ENCODE measurements at places on chromosomes 3 and 15.

DNA sequence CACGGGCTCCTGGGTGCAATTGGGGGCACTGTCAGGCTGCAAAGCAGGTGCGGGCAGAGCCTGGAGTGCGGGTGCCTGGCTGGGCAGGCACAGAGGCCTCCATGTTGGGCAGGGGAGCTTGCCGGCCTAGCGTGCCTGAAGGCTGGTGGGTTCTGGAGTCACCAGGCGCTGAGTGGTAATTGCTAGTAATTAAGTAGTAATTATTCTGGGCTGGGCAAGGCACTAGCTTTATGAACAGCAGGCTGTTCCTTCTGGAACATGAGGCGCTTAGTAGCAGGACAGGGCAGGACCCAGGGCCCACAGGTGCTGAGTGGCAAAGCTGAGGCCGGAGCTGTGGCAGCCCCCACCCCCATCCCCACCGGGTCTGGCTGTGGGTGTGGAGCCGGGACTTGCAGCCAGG lies 25.3 kb downstream of the PLXNA1 start:
- H3K27ac ChIP-seq: no peak overlapping the region
- no peaks in the 10 kb centered on the region for H3K36me3 ChIP-seq
- H3K4me1 ChIP-seq: no peaks in the 10 kb centered on the region
- DNase-seq: no peak
- no peak overlapping the region for H3K4me3 ChIP-seq

DNA sequence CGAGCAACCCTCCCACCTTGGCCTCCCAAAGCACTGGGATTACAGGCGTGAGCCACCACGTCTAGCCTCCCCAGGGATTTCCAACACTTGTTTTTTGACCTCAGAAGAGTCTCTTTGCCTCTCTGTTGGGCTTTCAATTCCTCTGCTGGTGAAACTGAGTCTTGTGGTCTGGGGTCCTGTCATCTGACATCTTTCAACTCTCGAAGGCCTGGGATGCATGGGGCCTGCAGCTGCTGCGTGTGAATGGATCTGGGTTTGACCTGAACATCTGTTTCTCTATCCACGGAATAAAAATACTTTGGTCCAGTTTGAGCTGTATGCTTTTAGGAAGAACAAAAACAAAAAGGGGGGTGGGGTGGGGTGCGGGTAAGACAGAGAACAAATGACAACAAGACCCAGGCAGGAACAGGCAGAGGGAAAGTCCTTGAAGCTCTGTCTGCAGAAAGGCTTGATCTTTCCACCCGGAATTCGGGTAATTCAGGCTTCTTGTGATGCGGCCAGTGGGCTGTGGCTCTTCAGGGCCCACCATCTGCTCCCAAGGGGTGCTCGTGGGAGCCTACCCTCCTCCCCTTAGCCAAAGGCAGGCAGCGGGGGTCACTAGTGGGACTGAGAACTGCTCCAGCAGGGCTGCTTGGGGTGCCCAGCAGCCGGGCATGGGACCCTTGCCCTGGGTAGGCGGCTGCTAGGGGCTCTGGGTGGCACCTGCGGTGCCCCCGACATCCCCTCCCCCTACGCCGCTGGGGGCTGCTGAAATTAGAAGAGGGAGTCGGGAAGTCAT lies 71.5 kb downstream of the SLC12A8 start:
- H3K27ac ChIP-seq: peak overlapping the region; percentile 38
- peak overlapping the region; percentile 27 for H3K4me3 ChIP-seq
- H3K27me3 ChIP-seq: no peaks in the 10 kb centered on the region
- H3K36me3 ChIP-seq: no peaks in the 10 kb centered on the region
- no peak for DNase-seq

DNA sequence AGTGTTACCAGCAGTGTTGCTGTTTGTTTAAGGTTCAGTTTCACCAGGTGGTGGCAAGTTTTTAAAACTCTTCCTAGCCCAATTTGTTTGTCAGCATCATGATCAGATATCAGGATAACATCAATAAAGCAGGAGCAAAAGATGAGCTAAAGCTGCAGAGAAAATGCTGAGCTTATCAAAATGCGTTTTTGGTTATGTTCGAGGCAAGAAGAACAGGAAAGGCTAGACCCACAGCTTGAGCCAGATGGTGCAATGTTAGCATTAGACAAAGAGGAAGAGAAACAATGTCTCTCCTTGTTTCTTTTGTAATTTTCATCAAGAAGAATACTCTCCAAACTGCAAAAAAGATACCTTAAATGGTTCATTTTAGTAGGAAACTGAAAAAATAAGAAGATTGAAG lies 66.2 kb downstream of the THRB start:
- no peak overlapping the region for H3K4me3 ChIP-seq
- no peaks in the 10 kb centered on the region for H3K4me1 ChIP-seq
- DNase-seq: no peak

GRCh38 chr3:13344663-13345062 lies 75.5 kb downstream of the NUP210 start:
- H3K4me1 ChIP-seq: no peaks in the 10 kb centered on the region
- H3K27ac ChIP-seq: no peak overlapping the region
- H3K27me3 ChIP-seq: no peaks in the 10 kb centered on the region
- DNase-seq: no peak

- no peaks in the 10 kb centered on the region for H3K36me3 ChIP-seq
- peak overlapping the region; percentile 73 for H3K27ac ChIP-seq
- no peaks in the 10 kb centered on the region for H3K4me1 ChIP-seq
- peak overlapping the region; percentile 90 for H3K4me3 ChIP-seq
- H3K27me3 ChIP-seq: no peaks in the 10 kb centered on the region
These were observed 660 bp upstream of the RTF1 start for GRCh38 chr15:41416128-41416741.

- H3K27ac ChIP-seq: no peak overlapping the region
- no peak for DNase-seq
- no peaks in the 10 kb centered on the region for H3K4me1 ChIP-seq
These were observed 7.4 kb downstream of the PRC1 start for GRCh38 chr15:90986790-90987507.

- no peaks in the 10 kb centered on the region for H3K27me3 ChIP-seq
- no peak overlapping the region for H3K4me3 ChIP-seq
- H3K27ac ChIP-seq: no peak overlapping the region
- no peaks in the 10 kb centered on the region for H3K36me3 ChIP-seq
These were observed 206.3 kb upstream of the KCNMB2 start for GRCh38 chr3:178329936-178330335.

DNA sequence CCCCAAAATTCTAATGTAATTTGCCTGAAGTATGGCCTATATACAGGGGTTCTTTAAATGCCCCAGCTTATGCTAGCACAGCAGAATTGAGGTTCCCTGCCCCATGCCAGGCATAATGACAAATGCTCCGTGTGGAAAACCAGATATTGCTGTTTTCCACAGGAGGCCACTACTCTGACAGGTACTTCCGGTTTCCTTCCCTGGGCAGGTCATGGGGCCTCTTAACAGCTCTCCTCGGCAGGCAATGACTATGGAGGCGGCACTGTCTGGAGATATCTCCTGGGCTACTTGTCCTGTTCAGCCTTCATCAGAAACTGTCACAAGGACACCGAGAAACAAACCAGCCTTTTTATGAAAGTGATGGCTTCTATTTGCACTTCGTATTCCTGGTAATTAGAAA lies 54.8 kb downstream of the SLC7A14 start:
- H3K4me3 ChIP-seq: no peak overlapping the region
- no peaks in the 10 kb centered on the region for H3K27me3 ChIP-seq
- no peak overlapping the region for H3K27ac ChIP-seq
- no peaks in the 10 kb centered on the region for H3K4me1 ChIP-seq
- H3K36me3 ChIP-seq: no peaks in the 10 kb centered on the region

DNA sequence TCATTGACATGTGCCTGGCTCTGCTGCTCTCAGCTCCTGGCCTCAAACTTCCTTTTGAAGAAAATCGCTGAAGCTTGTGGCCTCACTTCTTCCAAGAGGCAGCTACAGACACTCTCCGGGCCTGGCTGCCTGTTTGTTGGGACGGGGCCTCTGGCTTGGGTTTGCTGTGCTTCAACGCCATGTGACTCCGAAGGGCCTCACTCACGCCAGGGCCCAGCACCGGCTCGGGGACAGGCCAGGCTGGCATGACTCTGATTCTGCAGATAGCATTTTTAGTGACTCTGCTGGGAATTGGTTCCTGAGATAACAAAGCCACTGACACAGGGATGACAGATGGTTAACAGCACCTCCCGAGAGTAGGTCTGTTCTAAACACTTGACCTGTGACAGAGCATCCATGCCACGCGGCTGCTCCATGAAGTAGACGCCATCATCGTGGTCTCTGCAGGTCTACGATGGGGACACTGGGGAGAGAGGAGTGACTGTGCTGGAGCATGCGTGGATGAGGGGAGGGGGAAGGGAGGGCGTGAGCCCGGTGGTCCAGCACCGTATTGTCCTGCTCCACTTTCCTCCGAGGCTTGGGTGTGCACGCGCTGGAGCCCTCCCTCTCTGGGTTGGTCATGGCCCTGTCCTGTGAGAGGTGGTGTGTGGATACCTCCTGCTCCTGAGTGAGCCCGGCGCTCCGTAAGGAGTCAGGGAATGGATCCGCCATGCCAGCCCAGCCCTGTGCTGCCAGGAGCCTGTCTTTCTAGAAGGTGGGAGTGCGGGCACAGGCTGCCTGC lies 133.6 kb downstream of the TJP1 start:
- H3K36me3 ChIP-seq: no peaks in the 10 kb centered on the region
- DNase-seq: no peak
- H3K27me3 ChIP-seq: no peaks in the 10 kb centered on the region

- no peaks in the 10 kb centered on the region for H3K4me1 ChIP-seq
- no peak overlapping the region for H3K4me3 ChIP-seq
- no peak overlapping the region for H3K27ac ChIP-seq
- no peaks in the 10 kb centered on the region for H3K27me3 ChIP-seq
- no peak for DNase-seq
- no peaks in the 10 kb centered on the region for H3K36me3 ChIP-seq
These were observed 500.6 kb downstream of the PYDC2 start for GRCh38 chr3:191961529-191961928.

DNA sequence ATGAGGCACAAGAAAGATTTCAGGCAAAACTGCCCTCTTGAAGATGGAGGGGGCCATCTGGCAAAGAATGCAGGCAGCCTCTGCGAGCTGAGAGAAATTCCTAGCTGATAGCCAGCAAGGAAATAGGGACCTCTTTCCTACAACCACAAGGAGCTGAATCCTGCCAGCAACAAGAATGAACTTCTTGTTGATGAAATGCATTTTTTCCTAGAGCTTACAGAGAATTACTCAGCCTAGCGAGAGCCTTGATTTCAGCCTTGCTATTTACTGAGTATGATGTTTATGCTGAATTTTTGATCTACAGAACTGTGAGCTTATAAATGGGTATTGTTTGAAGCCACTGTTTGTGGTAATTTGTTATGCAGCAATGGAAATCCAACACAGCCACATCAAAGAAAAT lies 148.5 kb upstream of the NAALADL2 start:
- no peaks in the 10 kb centered on the region for H3K4me1 ChIP-seq
- no peak overlapping the region for H3K4me3 ChIP-seq
- H3K27me3 ChIP-seq: no peaks in the 10 kb centered on the region
- no peak for DNase-seq

GRCh38 chr3:170330366-170330765 lies 27.1 kb upstream of the SKIL start:
- H3K27me3 ChIP-seq: no peaks in the 10 kb centered on the region
- no peak overlapping the region for H3K4me3 ChIP-seq
- no peak for DNase-seq
- no peaks in the 10 kb centered on the region for H3K36me3 ChIP-seq
- no peaks in the 10 kb centered on the region for H3K4me1 ChIP-seq
- no peak overlapping the region for H3K27ac ChIP-seq

DNA sequence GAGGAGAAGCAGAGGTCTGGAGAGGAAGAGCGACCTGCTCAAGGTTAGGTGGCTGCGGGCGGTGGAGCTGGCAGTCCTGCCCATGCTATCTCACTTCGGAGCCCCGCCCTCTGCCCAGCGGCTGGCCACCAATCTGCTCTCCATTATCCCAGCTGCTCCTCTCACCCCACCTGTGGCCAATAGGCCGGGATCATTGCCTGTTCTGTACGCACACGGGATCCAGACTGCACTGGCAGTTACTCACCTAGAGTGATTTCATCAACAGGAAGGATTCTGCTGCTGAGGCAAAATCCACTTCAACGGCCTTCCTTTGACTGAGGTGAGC lies 100.6 kb downstream of the TLE3 start:
- no peak overlapping the region for H3K27ac ChIP-seq
- DNase-seq: no peak
- no peaks in the 10 kb centered on the region for H3K4me1 ChIP-seq
- no peak overlapping the region for H3K4me3 ChIP-seq
- no peaks in the 10 kb centered on the region for H3K27me3 ChIP-seq

DNA sequence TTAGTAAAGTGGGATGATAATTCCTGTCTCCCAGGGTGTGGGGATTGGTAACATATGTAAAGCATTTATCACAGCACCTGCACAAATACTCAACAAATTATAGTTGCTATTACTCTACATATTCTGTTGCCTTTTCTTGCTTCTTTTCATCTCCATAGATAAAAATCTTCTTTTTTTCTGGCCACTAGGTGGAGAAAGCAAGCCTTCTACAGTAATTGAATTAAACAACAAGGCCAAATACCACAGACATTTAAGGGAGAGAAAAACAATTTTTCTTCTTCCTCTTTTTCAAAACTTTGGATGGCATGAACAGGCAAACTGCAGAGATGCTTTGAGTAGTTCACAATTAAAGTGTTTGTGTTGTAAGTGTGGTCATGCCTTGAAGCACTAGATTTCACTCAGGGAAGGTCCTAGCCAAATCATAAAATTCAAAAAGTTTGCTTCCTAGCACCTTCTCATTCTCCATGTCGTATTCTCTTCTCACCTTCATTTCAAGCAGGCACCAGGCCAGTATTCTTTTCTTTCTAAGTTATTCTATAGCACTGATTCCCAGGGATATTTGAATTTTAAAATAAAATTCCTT lies 493.4 kb upstream of the TGFBR2 start:
- H3K4me1 ChIP-seq: peaks cover 5% of the 10 kb centered on the region
- no peaks in the 10 kb centered on the region for H3K27me3 ChIP-seq
- H3K27ac ChIP-seq: no peak overlapping the region
- no peaks in the 10 kb centered on the region for H3K36me3 ChIP-seq
- no peak for DNase-seq
- no peak overlapping the region for H3K4me3 ChIP-seq

DNA sequence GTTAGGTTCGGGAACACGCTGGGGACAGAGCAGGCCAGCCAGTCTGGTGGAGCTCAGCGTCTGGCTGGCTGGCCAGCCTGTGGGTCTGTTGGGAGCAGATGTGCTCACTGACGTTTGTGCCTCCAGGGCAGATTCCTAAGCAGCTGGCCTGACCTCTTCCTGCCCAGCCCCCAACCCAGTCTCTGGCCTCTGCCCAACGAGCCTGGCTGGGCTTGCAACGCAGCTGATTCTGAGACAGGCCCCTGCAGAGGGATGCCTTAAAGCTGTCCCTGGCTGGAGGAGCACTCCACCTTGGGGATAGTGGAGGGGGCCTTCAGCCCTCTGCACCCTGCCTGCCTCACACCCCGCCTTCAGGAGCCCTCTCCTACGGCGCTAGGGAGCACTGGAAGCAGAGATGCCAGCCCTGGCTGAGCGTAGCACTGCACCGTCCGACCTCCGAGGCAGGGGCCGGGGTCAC lies 46.0 kb downstream of the KLF13 start:
- no peak overlapping the region for H3K4me3 ChIP-seq
- no peaks in the 10 kb centered on the region for H3K36me3 ChIP-seq
- H3K27ac ChIP-seq: no peak overlapping the region
- H3K4me1 ChIP-seq: no peaks in the 10 kb centered on the region

Measured in uterus (tissue), 4 donors.